Activated T-cell treated with anti-CD3 and anti-CD28 coated beads for 48 hours (primary cell): ENCODE measurements at places on chromosomes 1 and 21.
A peak's percentile ranks its signal among the peaks of the same experiment; 100 is the strongest.

DNA sequence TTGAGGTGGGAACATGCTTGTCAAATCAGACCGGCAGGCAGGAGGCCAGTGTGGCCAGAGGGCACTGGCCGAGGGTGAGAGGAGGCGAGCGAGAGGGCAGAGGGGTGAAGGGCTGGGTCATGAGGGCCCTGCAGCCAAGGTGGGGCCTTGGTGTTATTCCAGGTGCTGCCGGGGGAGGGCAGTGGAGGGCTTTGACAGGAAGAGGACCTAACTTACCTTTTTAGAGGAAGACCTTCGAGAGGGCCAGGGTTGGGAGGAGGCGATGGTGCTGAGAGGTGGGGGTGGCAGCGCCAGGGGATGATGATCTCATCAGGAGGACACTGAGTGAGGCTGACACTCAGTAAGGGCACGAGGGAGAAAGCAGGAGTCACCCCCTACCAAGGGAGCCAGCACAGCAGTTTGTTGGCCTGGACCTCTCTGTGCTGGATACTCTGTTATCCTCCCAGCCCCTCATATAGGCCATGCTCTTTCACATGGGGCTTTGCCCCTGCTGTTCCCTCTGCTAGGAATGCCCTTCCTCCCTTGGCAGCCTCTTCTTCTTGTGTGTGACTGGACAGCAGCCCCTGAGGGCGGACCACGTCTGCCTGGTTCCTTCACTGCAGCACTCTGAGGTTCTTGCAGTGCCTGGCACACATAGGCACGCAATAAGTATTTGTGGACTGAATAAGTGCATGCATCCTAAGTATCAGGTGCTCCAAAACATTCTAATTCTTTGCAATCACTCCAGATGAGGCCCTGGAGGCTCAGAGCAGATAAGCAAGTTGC lies 7.5 kb upstream of the TTC22 start:
- DNase-seq, result no peak

DNA sequence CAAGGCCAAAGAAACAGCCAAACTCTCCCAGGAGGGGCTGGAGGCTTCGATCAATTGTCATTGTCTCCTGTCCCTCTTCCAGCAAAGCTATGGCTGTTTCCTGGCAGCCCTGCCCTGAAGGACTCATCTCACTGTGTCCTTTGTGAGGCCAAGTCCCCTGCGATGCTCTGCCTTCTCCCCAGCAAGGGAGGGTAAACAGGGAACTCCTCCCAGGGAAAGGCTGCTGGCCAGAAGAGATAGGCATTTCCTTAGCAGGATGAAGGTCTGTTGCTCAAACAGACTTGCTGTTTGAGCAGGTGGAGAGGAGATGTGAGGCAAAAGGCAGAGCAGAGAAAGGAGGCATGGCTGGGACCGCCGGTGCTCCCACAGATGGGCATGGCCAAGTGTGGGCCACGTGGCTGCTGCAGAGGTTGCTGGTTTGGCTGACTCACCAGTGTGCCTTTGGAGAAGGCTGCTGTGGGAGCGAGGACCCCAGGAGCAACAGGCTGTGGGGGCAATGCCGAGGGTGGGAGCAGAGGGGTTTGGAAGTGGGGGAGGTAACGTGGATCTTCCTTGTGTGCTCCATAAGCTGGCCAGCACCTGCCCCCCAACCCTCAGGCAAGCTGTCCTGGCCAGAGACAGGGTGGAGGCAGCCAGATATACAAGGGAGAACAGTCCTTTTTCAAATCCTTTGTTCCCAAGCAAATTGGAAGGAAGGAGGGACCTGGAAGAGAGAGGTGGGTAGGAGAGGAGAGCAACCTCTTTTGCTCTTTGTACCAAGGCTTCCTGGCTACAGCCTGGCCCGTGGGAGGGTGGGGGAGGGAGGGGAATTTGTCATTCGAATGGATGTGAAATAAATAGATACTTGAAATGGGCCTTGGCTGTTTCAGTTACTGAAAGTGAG lies 449.8 kb downstream of the SIPA1L2 start:
- no peak for DNase-seq

DNA sequence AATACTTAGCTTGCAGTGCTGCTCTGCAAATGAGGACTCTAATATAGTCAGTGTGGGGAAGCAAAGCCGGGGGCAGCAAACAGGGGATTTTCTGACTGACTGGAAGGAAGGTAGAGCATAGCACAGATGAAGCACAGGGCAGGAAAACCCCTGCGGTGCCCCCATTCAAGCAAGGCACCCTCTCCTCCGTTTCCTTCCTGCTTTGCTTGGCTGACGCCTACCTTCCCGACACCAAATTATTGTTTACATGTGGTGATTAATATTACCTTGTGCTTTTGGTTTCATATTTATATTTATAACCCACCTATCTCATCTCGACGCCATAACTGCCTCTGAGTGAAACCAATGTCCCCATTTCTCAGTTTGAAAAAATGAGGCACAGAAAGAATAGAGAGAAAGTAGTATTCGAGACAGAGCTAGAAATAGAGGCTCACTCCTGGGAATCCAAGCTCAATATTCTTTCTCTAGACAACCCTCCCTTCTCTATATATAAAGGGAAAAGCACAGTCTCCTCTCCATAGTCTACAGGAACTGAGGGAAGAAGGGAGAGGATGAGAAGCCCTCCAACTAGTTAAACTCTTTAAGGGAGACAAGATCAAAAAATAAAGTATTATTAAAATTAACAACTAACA lies 41.3 kb downstream of the PIK3C2B start:
- DNase-seq, result peak; percentile 47

DNA sequence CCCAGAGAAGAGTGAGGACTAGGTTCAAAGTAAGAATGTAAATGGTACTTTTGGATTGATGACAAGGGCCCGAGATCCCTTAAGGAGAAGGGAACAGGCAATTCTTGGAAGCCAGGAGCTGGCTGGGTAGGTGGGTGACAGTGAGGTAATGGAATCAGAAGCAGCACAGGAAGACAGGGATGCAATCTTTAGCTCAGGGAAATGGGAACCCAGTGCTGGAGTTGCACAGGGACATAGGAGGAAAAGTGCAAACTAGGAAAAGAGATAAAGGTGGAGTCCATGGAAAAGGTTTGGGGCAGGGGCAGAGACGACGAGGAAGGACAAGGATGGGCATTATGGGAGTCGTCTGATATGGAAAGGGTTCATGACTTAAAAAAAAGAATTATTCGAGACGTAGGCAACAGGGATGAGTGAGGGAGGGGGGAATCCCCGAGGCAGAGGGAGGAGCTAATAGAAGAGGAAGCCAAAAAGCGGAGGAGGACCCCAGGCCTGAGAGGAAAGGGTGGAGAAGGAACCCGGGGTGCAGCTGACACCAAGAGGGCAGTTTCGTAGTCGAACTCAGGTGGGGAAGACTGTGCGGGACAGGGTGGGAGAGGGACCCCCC lies 495 bp downstream of the PI4KB start:
- DNase-seq, result peak; percentile 42

GRCh38 chr21:45071874-45072737 lies 2.3 kb upstream of the ADARB1 start:
- DNase-seq, result no peak

DNA sequence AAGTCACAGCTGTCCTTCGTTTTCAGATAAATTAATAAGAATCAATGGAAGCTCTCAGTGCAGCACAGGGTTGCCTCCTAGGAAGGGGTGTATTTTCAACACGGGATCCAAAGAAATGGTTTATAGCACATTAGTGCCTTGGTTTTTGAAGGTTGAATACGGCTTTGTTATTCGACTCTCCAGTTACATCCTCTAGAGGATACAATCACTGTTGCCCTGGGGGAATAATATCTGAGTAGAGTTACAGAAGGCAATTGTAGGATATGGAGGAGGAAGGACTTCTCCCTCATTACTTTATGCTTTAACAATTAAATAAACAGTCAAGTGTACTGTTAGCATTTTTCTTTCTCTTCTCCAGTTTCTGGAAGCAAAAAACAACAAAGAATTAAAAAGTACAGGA lies 14.3 kb upstream of the ZNF326 start:
- no peak for DNase-seq

- DNase-seq, result no peak
These were observed 15.4 kb upstream of the HCRTR1 start for GRCh38 chr1:31602081-31602480.

- DNase-seq, result no peak
These were observed 3.2 kb downstream of the S100A9 start for GRCh38 chr1:153360592-153361479.
